ENCODE measurements at places on chromosomes 11 and 22.

- DNase-seq: no peak
These were observed 253.6 kb upstream of the CCDC179 start for GRCh38 chr11:23113887-23114216.

GRCh38 chr22:30180616-30181015, 65.9 kb downstream of the LIF start:
- DNase-seq: no peak

GRCh38 chr11:87176044-87176443, 138.3 kb downstream of the TMEM135 start:
- no peak for DNase-seq

DNA sequence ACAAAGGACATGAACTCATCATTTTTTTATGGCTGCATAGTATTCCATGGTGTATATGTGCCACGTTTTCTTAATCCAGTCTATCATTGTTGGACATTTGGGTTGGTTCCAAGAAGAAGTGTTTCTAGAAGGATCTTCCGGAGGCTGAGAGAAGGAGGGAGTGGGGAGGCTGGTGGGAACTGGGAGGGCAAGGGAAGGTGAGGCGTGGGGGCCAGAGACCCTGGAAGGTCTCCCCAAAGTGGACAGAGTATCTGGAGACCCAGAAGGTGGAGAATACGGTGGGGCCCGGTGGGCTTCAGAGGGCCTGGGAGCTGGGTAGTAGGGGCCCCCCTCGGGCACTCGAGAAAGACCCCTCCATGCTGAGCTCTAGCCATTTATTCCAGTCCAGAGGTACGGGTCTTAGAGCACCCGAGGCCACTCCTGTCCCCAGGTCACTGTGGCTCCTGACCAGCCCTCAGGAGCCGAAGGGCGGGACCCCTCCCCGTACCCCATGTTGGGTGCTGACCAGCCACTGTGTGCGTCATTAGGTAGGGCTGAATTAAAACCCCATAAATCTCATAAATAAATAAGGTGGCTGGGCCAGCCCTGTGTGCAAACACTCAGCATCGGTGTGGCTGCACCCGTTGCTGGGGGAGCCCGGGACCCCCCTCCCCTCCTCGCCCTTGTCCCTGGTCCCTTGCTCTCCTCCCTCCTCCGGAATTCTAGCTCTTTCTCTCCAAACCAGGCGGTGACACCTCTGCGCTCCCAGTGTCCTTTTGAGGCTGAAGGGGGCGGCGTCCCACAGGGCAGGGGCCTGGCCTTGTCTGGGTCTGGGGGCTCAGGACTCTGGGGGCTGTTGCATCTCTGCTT, 38.8 kb upstream of the MUC5AC start:
- DNase-seq: no peak

GRCh38 chr11:117830674-117831351, 6.3 kb upstream of the FXYD2 start:
- DNase-seq: no peak

DNA sequence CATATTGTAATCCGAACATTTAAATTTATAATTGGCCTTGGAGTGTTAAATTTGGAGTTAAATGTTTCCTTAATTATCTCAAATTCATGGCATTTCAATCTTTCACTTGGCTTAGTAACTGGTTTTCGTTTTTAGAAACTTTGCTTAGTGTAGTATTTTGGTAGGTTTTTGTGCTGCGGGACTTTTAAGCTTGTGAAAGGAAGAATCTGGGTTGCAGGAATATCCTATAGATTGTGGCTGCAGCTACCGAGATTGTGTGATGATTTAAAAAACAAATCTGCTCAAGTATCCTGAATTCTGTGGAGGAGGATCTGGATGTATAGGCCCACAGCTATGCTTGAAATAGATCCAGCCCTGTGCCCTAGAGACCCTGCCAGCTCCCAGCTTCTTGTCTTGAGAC, 27.1 kb downstream of the OSBP2 start:
- DNase-seq: no peak

GRCh38 chr11:32310214-32310601, 125.1 kb downstream of the WT1 start:
- DNase-seq: no peak

- no peak for DNase-seq
These were observed 224.7 kb downstream of the SNX19 start for GRCh38 chr11:130691581-130691980.

DNA sequence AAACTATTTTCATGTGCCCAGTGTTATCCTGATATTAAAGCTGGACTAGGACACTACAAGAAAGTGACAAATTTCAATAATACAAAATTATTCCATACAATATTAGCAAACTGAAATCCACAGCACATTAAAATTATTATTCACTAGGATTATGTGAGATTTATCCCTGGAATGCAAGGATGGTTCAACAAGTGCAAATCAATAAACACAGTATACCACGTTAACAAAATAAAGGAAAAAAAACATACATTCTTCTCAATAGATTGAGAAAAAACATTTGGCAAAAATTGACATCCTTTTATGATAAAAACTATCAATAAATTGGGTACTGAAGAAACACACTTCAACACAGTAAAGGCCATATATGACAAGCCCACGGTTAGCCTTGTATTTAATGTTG, 1758.2 kb upstream of the RAG2 start:
- no peak for DNase-seq

GRCh38 chr11:46671958-46672315, 28.5 kb downstream of the ARHGAP1 start:
- DNase-seq: no peak

- no peak for DNase-seq
These were observed 132.7 kb upstream of the DDI1 start for GRCh38 chr11:103903621-103904323.
